ENCODE measurements at places on chromosomes 3 and 15.

DNA sequence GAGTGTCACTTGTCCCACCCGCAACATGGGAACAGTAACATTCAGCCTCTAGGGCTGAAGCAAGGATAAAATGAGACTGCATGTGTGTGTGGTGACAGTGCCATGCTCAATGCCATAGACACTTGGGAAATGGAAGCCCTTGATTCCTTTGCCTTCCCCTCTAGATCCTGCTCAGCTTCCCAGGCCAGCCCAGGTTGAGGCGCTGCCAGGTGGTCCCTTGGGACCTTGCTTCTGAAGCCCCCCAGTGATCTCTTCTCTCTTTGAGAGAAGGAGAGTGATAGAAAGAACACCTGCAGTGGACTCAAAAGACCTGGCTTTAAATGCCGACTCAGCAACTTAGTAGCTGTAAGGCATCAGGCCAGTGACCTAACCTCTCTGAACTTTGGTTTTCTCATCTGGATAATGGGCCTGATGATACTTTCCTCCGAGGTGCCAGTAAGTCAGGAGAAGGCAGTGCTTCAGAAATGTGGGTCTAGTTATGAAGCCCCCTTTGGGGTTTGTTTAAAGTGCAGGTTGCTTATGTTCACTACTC is 144.5 kb downstream of the RPLP1 start:
- DNase-seq, result no peak

- no peak for DNase-seq
Measured at GRCh38 chr15:64991536-64992135, 1.9 kb upstream of the SPG21 start.

GRCh38 chr3:5002174-5002870 is 23.1 kb downstream of the BHLHE40 start:
- DNase-seq, result no peak

DNA sequence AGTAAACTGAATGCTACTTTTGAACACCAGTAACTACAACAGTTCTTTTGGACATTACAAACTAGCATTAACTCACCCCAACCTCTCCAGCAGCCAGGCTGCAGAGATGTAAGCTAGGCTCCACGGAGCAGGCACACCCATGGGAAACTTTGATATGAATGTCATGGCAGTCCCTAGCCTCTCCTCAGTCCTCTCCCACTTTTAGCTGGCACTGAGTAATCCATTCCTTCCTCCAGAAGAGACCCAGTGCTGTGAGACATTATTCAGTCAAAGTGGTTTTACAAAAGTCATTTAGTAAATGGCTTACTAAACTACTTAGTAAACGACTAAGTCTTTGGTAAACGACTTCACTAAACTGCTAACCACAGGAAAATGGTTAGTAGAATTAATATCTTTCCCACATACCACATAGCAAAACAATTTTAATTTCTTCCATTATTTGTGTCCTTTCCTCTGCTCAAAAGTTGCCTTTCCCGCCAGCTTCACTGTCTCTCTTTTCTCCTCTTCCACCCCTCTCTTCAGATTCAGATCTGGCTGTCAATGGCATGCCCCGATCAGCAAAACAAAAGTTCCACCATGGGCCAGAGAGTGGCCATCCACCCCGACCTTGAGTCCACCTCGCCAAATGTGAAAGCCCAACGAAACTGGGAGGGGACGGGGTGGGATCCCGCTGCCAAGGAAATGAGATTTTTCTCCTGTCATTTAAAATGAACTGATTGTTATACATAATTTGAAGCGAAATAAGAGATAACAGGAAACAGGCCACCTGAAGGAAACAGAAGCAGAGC is 67.5 kb upstream of the TJP1 start:
- DNase-seq, result no peak

GRCh38 chr3:188006726-188007393 is 147.1 kb upstream of the LPP start:
- no peak for DNase-seq

GRCh38 chr3:111103807-111104206 is 32.2 kb downstream of the NECTIN3 start:
- DNase-seq, result no peak

GRCh38 chr3:147422196-147422595 is 13.0 kb downstream of the ZIC1 start:
- no peak for DNase-seq

- peak; percentile 33 for DNase-seq
Measured at GRCh38 chr3:17942856-17943255, 200.4 kb upstream of the TBC1D5 start.

DNA sequence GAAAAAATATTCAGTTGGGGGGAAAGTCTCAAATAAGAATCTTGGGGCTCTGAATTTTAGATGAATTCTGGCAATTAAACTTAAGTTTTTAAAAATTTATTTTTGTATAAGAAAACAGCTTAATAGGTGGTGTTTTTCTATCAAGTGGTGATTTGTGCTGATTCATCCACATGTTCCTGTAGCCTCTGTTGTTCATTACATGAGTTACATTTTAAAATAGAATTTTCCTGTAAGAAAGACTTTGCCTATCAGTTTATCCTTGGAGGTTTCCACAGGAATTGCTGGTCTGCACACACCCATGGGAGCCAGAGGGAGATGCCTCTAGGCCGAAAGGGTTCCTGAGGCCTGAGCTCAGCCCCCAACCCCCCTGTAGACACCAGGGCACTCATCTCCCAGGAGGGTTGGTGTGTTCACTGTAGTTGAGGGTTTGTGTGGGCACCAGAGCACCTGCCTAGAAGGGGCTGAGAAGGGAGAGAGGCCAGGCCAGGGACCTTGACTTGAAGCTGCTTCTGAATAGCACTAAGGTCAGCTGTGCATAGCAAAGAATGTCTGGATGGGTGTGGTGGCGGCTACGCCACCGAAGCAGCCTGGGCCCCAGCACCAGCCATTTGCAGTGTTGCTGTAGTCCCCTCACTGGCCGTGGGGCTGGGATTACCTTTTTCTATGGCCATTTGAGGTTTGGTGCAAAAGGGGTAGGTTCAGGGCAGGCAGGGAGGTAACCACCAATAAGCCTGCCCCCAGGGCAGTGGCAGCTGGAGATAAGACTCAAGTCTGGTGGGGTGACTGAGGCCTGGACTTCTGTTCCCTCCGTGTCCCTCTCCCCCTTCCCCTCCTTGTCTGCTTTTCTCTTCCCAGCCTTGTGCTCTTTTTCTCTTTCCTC is 11.9 kb downstream of the DNAJA4 start:
- DNase-seq, result no peak
